NCI-H2171 (cell line): ENCODE measurements at places on chromosomes 2 and 18.
A peak's percentile ranks its signal among the peaks of the same experiment; 100 is the strongest.

DNA sequence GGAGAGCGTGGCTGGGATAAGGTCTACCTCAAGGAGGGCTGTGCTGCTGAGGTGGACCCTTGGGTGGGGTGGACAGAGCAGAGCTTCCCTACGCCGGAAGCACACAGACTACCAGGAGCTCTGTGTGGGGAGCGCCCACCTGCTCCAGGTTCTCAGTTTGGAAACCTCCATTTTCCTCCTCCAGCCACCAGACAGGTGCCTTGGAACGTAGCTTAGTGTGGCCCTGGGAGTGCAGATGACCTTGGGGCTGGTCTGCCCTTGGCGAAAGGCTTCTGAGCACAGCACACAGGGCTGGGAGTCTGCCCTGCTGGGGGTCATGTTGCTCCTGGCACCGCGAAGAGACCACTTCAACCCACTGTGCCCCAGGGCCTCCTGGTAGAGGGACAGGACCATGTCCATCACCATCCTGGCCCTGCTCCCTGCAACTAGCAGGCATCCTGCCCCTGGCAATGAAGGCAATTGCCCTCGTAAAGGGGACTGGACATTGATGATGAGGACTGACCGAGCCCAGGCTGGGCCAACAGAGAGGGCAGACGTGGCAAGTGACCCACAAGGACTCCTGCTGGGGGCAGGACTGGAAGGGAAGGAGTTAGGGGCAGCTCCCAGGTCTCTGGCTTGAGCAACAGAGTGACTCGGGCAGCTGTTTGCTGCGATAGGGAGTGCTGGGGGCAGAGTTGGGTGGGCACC, 214.7 kb downstream of the CYP26B1 start:
- DNase-seq, result no peak

GRCh38 chr18:8586941-8587340, 22.3 kb upstream of the RAB12 start:
- DNase-seq, result no peak

- DNase-seq, result no peak
These were observed 148.7 kb downstream of the CABLES1 start for GRCh38 chr18:23283916-23284430.

- no peak for DNase-seq
These were observed 45.4 kb downstream of the LIMS1 start for GRCh38 chr2:108579623-108580022.

GRCh38 chr2:15243762-15244161, 317.4 kb downstream of the NBAS start:
- peak; percentile 79 for DNase-seq

- no peak for DNase-seq
These were observed 57.0 kb upstream of the FOSL2 start for GRCh38 chr2:28335666-28336065.

- DNase-seq, result no peak
These were observed 447.2 kb upstream of the SPHKAP start for GRCh38 chr2:228628682-228629081.

GRCh38 chr18:42028247-42028832, 73.3 kb downstream of the PIK3C3 start:
- peak; percentile 10 for DNase-seq

- DNase-seq, result no peak
These were observed 111.6 kb upstream of the DLX2 start for GRCh38 chr2:172214252-172214651.

GRCh38 chr2:88866756-88867155, 175.3 kb downstream of the RPIA start:
- no peak for DNase-seq

DNA sequence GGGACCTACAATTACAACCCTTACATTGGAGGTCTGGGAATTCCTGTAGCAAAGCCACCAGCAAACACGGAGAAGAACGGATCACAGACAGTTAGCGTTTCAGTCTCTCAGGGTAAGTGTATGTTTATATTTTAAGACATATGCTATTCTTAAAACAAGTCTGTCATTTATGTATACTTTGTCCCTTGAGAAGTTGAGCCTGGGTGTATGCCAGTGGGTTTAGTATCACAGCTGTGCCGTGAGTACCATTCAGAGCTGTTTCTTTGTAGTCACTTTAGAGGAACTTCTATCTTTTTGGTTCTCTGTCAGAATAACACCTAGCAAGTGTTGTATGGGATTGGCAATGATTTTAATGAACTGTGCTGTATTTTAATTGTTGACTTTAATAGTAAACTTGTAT, 125.6 kb downstream of the BIRC6 start:
- DNase-seq, result no peak

GRCh38 chr2:88442061-88442460, 10.4 kb downstream of the FOXI3 start:
- DNase-seq, result no peak

DNA sequence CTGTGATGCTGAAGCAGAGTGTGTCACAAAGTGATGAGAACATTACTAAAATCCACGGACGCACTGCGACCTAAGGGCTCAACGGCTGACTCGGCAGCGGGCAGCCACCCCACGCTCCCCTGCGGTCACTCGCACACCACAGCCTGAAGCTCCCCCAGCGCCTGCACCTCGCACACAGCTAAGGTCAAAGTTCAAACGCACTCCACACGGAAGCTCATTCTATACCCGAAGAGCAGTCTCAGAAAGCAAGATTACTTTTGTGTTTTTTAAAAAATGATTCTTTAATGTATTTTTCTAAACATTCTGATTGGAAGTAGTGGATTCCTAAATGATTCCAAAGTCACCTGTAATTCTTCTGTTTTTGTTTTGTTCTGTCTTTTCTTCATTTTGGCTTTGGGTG, 21.7 kb downstream of the ASPRV1 start:
- no peak for DNase-seq

DNA sequence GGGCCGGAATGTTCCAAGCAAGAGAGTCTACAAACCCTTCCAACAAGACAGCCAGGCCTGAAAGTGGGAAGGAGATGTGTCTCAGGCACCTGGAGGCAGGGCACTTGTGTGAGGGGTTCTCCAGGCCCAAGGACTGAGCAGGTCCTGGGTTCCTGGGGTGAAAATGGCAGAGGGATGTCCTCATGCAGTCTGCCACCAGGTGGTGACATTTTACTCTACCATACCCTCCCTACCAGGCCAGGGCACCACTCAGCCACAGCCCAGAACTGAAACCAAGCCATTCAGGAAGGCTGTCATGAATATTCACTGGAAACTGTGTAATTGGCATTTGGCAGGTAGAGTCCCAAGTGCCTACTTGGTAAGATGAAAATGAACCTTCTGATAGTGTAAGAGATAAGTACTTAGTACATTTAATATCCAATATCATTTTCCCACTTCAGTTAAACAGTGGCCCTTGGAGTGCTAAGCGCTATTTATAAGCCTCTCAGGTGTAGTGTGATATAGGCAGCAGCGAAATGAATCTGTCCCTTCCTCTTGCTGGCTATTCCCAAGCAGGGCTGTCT, 185.1 kb downstream of the MYO5B start:
- DNase-seq, result peak; percentile 19

GRCh38 chr2:88696611-88697010, 5.1 kb downstream of the RPIA start:
- DNase-seq, result no peak

GRCh38 chr18:10197097-10197496, 257.3 kb upstream of the APCDD1 start:
- no peak for DNase-seq

DNA sequence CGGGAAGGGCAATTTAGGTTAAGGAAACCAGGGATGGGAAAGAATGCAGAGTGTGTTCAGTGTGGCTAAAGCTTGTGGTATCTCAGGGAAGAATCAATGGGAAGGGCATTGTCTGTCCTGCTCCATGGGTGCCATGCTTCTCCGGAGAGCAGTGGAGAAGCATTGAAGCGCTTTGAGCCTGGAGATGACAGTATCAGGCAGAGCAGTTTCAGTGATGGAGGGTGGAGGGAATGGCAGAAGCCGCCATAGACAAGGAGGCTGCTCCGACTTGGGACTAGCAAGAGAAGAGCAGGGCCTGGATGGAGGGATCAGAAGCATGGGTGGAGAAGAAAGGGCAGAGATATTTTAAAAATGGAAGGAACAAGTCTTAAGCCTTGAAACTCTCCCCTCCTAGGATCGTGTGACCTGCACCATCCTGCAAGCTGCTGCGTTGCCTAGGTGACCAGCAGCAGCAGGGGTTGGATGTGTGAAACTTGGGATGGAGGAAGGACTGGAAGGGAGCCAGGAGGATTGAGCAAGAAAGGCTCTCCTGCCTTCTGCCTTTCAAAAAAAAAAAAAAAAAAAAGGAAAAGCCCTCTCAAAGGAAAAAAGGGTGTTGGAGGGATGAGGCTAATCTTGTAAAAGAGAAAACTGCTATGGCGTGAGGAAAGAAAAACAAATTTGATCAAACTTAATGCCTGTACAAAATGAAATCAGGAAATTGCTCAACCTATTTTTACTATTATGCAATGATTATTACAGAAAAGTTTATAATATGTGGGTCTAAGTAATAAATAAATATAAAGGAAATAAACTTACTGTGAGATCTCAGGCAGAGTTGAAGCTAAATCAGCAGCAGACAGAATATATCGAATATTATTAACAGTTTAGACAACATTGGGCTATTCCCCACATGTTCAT, 493.8 kb upstream of the NRP2 start:
- peak; percentile 95 for DNase-seq

DNA sequence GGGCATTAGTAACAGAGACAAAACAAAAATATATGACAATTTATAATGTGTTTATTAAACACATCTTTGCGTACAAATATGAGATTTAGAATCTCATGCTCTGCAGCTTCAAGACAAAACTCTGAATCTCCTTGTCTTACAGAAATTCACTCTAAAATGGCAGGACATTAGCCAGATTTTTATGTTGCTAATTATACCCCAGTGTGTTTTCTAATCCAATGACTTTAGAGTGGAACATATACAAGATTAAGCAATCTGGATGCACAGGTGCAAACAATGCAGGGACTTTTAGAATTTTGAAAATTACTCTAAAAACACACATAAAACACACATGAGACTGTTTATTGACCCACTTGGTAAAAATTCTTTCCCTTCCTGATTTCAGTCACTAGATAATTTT, 85.9 kb downstream of the CALCRL start:
- DNase-seq, result no peak

DNA sequence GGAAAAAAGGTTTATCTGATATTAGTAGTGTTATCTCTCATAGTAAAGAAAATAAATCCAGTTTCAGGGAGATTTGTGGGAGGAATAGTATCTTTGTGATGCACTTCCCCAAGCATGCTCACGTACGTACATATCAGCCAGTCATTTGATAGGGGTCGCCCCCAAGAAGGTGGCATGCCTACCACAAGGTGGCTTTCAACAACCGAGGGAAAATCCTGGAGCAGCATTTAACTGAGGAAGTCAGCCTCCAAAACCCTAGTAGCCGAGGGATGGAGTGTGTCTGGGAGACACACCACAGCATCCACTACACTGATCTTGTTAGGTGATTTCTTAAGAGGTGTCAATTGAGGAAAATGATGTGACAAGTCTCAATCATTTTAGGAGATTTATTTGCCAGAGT, 623.9 kb downstream of the NYAP2 start:
- no peak for DNase-seq

- no peak for DNase-seq
These were observed 1.4 kb upstream of the DOK6 start for GRCh38 chr18:69399253-69399652.

GRCh38 chr2:42962508-42962953, 170.1 kb upstream of the HAAO start:
- DNase-seq, result no peak

DNA sequence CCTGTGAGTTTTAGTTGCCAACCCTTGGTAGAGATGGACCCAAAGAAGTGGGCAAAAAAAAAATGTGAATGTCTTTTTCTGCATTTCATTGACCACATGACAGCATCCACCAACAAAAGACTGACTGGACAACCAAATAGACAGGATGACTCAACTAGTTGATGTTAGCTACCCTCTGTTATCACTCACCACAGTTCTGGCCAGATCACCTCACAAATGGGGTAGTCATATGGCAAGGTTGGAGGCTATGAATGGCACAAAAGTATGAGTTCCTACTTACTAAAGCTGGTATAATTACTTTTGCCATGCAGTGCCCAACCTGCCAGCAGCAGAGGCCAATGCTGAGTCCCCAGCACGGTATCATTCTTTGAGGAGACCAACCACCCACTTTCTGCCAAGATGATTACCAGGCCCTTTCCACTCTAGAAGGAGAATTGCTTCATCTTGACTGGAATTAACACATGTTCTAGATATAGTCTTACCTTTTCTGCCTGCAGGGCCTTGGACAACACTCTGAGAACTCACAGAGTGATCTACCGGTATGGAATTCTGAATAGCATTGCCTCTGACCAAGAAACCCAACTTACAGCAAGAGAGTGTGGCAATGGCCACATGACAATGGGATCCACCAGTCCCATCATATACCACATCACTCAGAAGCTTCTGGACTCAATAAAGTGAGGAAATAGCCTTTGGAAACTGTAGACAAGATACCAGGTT, 20.1 kb upstream of the TCF7L1 start:
- DNase-seq, result no peak

DNA sequence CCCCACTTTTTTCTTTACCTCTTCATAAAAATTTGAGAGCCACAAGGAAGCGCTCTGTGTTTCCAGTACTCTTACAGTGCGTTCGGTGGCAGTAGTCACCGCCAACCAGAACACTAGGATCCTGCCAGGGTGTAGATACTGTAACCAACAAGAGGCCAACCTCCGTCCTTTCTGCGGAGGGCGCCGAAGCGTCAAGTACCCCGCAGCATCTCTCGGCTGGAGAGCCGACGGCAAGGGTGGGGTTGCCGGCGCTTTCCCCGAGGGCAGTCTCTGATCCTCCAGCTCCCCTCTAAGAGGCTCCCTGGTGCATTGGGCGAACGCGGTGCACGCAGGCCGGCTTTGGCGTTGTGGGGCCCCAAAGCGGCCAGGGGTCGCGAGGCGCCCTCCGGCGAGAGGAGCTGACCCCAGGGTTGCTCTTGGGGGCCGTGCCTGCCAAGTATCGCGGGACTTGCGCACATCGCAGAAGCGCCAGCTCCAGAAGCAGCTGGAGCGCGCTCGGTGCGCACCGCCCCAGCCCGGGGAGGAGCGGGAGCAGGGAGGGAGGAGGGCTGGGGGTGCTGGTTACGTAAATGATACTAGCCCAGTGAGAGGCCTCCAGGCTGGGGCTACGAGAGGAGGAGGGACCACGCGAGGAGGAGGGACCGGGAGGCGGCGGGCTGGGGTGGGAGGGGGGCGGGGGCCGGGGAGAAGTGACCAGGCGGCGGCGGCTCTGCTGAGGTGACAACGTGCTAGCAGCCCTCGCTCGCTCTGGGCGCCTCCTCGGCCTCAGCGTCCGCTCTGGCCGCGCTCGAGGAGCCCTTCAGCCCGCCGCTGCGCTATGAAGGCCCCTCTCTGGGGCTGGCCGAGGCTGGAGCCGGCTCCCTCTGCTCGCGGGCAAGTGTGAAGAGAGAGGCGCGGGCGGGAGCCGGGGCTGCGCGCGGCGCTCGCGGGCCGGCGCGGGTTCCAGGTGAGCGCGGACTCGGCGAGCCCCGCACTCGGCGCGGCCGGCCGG, at the start of gene GALNT13:
Gene GALNT13, plus strand, starts transcription at position 692 of the 991 bp plus-strand sequence.
- DNase-seq, result peak; percentile 95

GRCh38 chr18:48997985-48998831, 47.4 kb upstream of the SMAD7 start:
- DNase-seq, result no peak

- DNase-seq, result no peak
These were observed 5.8 kb upstream of the COLEC12 start for GRCh38 chr18:506264-506663.
